Thoracic aorta endothelial cell (primary cell): ENCODE measurements at places on chromosomes 2 and 18. TPM values are rescaled to one million over a fixed set of nuclear protein-coding genes. Genes with fewer than 3 reads are reported as not detected.

COL3A1 gene
- total RNA-seq: 1.0 and 3.5 TPM in 2 replicates

PPM1B gene
- total RNA-seq: 23.9 and 31.7 TPM in 2 replicates

AMER3 gene
- not detected in 2 replicates for total RNA-seq

DNAJC5G gene
- not detected in 2 replicates for total RNA-seq

SMAD4 gene
- total RNA-seq: 120 and 146 TPM in 2 replicates

GAL3ST2 gene
- not detected in 2 replicates for total RNA-seq

ARHGAP28 gene
- 14.1 and 26.6 TPM in 2 replicates for total RNA-seq

ANKRD30BL gene
- not detected in 2 replicates for total RNA-seq

ADGRF3 gene
- 0.14 and 1.1 TPM in 2 replicates for total RNA-seq

HJURP gene
- total RNA-seq: 42.0 and 56.3 TPM in 2 replicates

NT5C1B gene
- total RNA-seq: not detected in 2 replicates

HSPE1 gene
- total RNA-seq: 139 and 210 TPM in 2 replicates

MGAT5 gene
- 67.8 and 70.9 TPM in 2 replicates for total RNA-seq

SPC25 gene
- total RNA-seq: 16.4 and 21.7 TPM in 2 replicates

SCG2 gene
- not detected in 2 replicates for total RNA-seq

RNU2-63P gene
- total RNA-seq: under 0.01 and 106 TPM in 2 replicates
